NCI-H226 (cell line): ENCODE measurements at places on chromosomes 12 and 14.

DNA sequence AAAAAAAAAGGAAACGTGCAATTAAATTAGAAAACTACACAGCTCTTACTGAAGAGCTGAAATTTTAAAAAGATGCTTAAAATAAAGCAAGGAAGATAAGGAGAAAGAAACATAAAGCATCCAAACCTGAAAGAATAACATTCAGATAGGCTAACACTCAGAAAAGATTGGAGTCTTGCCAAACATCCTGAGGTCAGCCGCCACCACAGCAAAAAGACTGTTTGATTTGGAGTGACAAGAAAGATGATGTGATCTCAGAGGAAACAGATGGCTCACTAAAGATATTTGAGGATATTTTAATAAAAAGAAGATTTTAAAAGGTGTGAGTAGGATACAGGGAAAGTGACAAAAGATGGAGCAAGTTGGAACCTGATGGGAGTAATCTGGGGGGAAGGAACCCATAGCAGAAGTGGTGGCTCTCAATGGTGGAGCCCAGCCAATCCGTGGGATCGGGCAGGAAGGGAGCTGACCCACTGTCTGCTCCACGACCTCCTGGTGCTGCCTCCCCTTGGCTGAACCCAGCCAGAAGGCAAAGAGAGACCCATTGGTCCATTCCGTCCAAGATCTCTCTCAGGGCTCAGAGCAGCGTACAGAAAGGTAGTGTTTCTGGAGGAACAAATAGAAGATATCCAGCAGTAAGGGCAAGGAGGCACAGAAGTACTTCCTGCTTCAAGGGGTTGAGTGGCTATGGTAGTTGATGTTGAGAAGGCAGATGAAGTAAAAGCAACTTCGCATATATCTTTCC is 469.6 kb downstream of the RGS6 start:
- no peak for DNase-seq

- DNase-seq, result no peak
Observed at GRCh38 chr12:87329076-87329863, 699.9 kb downstream of the C12orf50 start.

GRCh38 chr12:131041968-131042833 is 88.5 kb downstream of the ADGRD1 start:
- DNase-seq, result no peak

- no peak for DNase-seq
Observed at GRCh38 chr12:109250523-109250922, 58.6 kb downstream of the FOXN4 start.

- DNase-seq, result no peak
Observed at GRCh38 chr12:121297435-121297991, 1.0 kb upstream of the CAMKK2 start.

GRCh38 chr12:11584221-11584855 is 65.1 kb upstream of the ETV6 start:
- no peak for DNase-seq

- no peak for DNase-seq
Observed at GRCh38 chr14:64987438-64987767, 708 bp downstream of the FNTB start.

GRCh38 chr12:112450725-112451124 is 32.0 kb downstream of the PTPN11 start:
- DNase-seq, result no peak

DNA sequence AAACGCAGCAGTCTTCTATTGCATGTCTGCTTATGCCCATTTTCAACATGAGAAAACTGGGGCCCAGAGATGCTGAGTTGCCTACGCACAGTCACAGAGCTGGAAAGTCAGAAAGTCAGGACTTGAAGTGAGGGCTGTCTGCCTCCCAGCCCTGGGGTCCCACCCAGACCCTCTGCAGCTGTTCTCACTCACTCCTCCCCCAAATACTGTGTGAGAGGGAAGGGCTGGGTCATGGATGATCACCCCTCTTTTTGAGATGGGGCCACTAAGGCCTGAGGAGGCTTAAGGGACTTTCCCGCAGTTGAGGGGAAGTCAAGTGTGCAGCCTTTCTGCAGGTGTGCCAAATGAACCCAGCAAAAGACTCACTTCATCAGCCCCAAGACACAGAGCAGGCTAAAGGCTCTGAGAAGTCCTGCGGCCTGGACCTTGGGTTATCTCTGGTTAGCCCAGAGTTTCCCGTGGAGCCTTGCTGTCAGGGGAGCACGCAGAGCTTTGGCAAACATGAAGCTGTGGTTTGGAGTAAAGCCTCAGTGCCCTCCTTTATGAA is 18.7 kb downstream of the DTX1 start:
- no peak for DNase-seq

GRCh38 chr12:57229634-57230380 is at the start of gene SHMT2:
SHMT2 (plus strand) TSS chr12:57229711; CDS start chr12:57229779, 68 bp downstream.
- DNase-seq, result peak; percentile 91

DNA sequence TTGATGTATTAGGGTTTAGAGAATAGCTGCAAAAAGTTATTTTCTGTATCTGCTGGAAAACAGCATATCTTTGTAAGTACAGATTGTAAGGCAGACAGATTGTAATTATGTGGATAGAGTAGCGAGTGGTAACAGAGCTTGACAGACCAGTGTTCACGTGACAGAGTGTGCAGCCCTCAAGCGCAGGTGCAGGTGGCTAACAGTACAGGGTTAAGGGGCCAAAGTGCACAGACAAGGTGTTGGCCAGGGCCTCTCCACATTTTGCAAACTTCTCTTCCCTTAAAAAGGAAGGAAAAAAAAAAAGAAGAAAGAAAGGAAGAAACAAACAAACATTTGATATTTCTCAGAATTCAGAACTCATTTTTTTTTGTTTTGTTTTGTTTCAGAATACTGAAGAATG is 25.2 kb upstream of the KLHL42 start:
- no peak for DNase-seq

GRCh38 chr12:91111366-91112325 is at the start of gene LUM:
LUM (minus strand) TSS chr12:91111494; CDS start chr12:91108979, 2,515 bp downstream.
- DNase-seq, result no peak

DNA sequence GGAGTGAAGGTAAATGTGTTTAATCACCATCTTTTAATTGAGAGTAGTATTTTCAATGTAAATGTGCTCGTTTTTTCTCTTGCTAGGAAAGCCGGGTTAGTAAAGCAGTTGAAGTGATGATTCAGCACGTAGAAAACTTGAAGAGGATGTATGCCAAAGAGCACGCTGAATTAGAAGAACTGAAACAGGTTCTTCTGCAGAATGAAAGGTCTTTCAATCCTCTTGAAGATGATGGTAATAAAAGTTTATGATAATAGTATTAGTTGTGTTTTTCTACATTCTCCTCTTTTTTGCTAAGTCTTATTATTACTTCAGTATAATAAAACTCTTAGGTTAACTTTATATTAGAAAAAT is 93.9 kb downstream of the DNAI7 start:
- DNase-seq, result no peak

GRCh38 chr14:75905147-75905904 is 76.5 kb downstream of the TGFB3 start:
- no peak for DNase-seq

GRCh38 chr12:102833687-102834441 is 83.2 kb downstream of the PAH start:
- no peak for DNase-seq

DNA sequence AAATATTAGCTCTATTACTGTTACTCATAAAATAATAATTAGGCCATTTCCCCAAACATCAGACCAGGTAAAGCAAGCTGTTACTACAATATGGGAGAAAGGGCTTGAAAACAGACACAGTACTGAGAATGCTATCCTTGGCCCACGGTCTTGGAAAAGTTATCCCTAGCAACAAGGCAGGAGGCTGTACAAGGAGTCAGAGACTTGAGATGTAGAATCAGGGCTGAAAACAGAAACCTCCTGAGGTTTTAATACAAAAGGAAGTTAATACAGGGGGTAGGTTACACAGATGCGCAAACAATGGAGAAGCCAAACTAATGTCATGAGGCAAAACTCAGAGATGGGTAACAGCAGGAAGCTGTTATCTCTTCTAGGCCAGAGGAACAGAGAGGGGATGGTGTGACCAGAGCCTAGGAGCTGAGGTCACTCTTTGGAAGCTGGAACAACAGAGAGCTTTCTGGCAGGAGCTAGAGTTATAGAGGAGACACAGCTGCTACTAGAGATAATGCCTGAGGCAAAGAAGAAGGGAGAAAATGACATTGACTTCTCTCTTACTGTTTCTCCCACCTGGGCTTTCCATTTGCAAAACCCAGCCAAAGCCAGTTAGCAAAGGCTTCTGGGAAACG is 248.8 kb downstream of the SUDS3 start:
- no peak for DNase-seq

DNA sequence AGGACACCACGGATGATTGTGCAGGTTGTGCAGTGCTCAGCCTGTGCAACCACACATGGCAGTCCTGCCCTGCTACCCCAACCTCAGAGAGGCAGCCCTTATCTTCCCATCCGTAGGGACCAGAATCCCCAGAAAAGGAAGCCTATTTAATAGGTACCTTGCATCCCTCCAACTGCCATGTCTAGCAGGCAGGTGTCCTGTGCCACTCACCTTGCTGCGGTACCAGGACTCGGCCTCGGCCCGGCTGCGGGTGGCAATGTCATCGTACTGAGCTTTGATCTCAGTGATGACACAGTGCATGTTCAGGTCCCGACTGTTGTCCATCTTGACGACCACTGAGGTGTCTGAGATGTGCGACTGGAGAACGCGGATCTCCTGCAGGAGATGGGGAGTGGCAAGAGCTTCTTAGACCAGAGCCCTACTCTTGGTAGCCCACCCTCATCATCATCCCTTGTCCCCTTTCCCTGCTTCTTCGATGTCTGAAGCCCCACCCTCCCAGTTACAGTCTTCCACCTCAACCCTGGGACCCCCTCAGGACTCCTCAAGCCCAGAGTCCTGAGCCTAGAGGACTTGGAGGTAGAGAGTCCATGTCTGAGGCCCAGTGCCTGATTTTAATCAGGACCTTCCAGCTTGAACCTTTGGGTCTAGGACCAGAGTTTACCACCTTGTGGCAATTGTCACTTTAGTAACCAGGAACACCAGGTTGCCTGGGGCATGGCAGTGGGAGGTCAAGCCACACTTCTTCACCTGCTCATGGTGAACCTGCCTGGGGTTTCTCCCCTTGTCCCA is 20.5 kb downstream of the KRT7 start:
- DNase-seq, result peak; percentile 86

DNA sequence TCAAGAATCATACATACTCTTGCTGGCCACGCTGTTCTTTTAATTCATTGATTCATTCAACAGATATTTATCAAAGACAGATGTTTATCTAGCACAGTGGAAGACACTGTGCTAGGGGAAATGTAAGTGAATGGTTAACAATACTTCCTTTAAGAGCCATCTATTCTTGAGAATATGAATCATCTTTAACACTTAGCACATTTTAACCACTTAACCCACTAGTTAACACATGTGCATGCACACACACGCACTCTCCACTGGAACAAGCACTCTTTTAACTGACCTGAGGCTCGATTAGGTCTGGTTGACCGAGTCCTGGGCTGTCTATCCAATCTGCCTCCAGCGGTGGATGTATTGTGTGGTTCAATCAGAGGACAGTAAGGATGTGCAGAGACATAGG is 34.6 kb downstream of the LMNTD1 start:
- DNase-seq, result no peak

DNA sequence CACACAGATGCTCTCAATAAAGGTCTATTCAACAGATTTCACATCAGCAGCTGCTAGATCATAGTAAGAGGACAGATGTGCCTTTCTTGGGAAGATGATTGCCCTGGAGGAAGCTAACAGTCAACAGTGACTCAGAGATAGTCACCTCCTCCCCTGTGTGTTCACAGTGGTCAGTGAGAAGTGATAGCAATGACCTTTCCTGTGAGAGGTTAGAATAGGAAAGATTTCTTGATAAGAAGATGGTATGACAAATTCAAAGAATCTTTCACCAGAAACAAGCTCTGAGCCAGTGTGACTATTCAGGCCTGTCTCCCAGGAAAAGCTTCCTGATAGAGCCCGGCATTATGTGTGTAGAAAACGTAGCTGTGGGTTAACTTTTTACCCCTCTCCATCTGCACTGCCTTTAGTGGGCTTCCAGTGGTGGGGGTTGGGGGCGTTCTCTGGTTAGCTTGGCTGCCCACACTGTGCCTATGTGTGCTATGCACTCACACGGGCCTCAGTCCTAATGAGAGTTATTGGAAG is 66.4 kb upstream of the ARHGAP5 start:
- DNase-seq, result peak; percentile 43
